NCI-H187 treated with DMSO at 0.1 percent for 48 hours (cell line): ENCODE measurements at places on chromosomes 2 and 18.

GRCh38 chr2:229173825-229174359 lies 97.2 kb downstream of the PID1 start:
- no peak for DNase-seq

GRCh38 chr18:77136871-77137665 lies 4.5 kb upstream of the MBP start:
- no peak for DNase-seq

DNA sequence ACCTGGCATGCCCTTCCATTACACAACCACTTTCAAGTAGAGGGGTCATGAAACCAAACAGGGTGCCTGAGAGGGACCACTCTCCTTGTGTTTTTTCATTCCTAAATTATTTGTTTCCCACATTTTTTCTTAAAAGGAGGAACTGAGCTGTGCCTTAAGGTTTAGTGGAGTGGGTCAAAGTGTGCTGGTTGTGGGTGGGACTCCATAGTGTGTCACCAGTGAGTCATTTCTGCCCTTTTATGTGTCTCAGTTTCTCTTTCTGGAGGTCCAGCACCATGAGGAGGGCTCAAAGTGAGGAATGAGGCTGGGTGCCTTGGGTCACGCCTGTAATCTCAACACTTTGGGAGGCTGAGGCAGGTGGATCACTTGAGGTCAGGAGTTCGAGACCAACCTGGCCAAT lies 37.8 kb downstream of the COMMD1 start:
- no peak for DNase-seq

GRCh38 chr18:70082430-70082829 lies 123.1 kb downstream of the RTTN start:
- DNase-seq = no peak

GRCh38 chr2:68747900-68748299 lies 13.3 kb downstream of the ARHGAP25 start:
- DNase-seq = no peak

DNA sequence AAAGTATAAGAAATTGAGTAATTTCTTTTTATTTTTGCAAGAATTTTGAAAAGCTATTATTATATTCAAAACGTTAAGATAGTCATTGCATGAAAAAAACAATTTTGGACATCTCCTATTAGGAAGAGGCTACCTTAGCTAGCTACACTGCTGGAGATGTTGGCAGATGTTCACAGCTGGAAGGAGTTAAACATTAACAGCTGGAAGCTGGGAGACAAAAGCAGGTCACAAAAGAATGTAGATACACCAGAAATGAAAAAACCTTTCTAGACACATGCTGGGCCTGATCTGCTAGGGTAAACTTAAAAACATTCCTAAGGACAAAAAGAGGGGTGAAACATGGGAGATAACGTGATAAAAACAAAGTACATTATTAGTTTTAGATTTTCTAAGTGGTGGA lies 84.4 kb downstream of the SESTD1 start:
- DNase-seq = no peak

DNA sequence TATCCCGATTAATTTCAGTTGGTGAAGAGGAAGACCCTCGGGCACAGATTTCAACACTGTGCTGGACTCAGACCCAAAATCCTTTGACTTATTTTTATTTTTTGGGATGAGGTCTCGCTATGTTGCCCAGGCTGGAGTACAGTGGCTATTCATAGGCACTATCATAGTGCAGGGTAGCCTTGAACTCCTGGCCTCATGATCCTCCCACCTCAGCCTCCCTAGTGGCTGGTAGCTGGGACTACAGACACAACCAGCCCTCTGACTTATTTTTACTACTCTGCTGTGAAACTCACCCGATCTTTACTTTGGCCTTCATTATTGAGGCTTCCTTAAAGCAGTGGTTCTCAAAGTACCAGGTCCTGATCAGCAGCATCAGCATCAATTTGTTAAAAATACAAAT lies 18.2 kb upstream of the ADAM17 start:
- DNase-seq = no peak

DNA sequence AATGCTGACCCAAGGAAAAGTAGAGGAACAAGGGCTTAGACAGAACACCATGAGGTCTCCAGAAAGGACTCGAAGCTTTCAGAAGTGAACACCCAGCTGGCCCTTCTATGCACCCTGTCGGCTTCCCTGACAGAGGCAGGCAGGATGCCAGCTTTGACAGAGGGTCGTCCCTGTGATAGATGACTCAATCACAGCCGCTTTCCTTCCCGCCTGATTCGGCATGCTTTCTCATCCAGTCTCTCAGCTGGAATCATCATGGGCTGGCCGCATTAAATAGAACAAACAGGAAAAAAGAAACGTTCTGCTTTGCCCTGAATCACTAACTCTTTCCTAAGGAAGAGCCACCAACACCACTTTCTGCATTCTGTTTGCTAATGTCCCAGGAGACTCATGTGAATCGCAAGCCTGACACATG lies 140.3 kb upstream of the RAB12 start:
- no peak for DNase-seq

GRCh38 chr18:74229005-74229404 lies 62.8 kb downstream of the CYB5A start:
- no peak for DNase-seq

GRCh38 chr18:79195716-79196683 lies 126.8 kb downstream of the ATP9B start:
- DNase-seq = no peak

- no peak for DNase-seq
Observed at GRCh38 chr2:142843731-142844130, 33.7 kb upstream of the KYNU start.

GRCh38 chr18:24051031-24051947 lies 36.7 kb downstream of the TTC39C start:
- no peak for DNase-seq

- DNase-seq = no peak
Observed at GRCh38 chr2:45778720-45779171, 127.3 kb downstream of the PRKCE start.

- DNase-seq = no peak
Observed at GRCh38 chr2:55607717-55608116, 9.7 kb downstream of the PPP4R3B start.
